Posterior vena cava (tissue), 2 donors: ENCODE measurements at places on chromosomes 2 and 18. TPM values are rescaled to one million over a fixed set of nuclear protein-coding genes. Genes with fewer than 3 reads are reported as not detected.

GRCh38 chr2:15205562-15205961 lies 355.6 kb downstream of the NBAS start:
- DNase-seq = no peak

DNA sequence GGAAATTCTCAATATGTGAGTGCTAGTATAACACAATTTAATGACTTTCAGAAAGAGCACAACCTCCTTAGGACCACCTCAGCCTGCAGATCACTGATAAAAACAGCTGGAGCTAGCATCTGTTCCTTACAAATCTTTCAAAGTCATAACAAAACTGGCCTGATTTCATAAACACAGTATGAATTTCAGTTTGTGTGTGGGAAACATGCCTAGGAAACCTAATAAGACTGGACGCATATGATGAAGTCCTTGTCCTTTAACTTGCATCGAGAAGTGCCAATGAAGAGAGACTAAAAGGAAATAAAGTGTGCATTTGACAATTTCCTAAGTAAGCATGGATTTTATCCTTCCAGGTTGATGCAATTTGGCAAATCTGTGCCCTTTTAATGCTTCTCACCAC lies 74.1 kb upstream of the KLHL14 start:
- DNase-seq = no peak

DNA sequence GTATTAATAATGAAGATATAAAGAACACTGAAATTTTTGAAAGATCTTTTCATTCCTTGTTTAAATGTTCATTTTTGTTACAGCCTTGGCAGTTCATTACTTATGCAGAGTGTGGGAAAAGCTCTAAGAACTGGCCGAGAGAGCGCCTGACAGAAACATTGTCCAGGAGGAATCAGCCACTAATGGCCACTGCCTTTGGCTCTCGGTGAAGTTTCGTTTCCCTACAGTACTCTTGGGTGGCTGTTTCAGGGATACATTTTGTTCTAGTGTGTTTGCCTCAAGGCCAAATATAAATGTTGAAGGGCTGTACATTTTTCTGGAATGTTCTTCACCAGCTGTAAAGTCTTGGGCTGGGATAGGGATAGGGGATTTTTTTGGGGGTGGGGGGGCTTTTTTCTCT lies 10.7 kb downstream of the SPTBN1 start:
- DNase-seq = no peak

GRCh38 chr2:88265352-88266303 lies 95.5 kb downstream of the THNSL2 start:
- no peak for DNase-seq

DNA sequence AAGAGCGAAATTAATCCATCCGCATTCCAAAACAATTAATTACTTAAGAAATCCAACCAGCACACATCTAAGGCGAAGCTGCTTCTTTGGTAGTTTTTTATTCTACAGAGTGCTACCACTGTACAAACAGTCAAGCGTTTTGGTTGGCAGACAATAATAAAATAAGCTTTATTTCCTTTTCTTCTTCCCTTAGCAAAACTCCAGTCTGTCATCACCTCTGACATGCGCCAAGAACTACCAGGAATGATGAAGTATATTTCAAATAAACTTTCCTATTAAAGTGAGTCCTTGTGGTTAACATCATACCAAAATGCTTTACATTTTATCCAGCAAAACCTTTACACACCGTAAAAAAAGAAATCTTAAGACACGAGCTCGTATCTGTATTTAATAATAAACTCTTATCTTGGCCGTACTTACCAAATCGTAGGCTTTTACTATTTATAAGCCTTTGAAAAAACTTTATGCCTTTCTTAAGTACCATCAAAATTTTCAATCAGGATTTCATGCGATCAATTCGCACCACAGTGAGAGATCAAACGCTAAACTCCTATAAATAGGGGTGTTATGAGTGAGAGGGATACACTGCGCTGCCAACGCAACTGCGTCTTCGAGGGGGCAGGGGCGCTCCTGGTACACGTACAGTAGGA lies 1.3 kb downstream of the ATL2 start:
- DNase-seq = no peak

DNA sequence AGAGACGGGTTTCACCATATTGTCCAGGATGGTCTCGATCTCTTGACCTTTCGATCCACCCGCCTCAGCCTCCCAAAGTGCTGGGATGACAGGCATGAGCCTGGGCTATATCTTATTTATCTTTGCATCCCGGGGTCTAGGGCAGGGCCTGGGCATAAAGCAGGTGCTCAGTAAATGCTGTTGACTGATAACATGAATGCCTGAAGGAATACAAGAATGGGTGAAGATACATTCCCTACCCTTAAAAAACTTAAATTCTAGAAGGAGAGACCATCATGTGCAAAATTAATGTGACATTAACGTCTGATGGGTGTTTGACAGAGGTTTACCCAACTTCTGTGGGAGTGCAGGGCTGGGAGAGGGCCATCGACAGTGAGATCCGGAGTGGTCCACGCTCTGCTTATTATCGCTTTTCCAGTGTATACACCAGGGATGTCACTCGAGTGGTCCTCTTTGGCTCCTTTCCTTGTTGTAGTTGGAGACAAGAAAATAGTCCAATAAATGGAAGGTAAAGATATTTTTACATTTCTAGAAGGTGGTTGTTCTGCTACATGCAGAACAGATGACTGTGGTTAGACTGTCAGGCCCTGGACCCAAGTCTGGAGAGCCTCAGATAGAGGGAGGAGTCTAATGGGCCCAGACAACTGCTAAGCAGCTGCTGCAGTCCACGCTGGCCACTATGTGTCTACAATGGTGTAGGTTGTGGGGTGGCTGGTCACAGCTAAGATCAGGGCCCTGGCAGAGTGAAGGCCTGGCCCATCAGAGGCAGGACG lies 131.7 kb downstream of the MYCN start:
- no peak for DNase-seq

Gene MAL
- total RNA-seq = 1.6 TPM

Gene TMEM200C
- total RNA-seq = 3.9 TPM

Gene RASGRP3
- total RNA-seq = 13.8 TPM
